ENCODE measurements at places on chromosomes 7 and 10. TPM values are rescaled to one million over a fixed set of nuclear protein-coding genes. Genes with fewer than 3 reads are reported as not detected.

DNA sequence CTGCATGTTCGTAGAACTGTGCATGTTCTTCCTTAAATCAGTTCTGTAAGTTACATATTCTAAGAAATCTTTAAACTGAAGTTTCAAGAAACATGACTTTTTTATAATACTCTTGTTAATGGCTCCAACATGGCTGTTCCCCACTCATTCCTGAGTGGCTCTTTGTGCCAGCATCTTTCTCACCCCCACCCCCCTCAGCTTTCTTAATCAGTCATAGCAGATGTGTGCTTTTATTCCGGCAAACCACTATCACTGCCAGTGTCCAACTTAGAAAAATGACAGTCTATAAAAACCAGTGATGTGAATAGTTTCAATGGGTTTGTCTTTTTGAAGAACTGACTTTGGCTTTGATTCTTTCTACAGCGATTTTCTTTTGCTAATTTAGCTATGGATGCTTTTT lies 37.6 kb downstream of the PITRM1 start:
- peaks cover 90% of the 10 kb centered on the region for H3K36me3 ChIP-seq
- no peaks in the 10 kb centered on the region for H3K27me3 ChIP-seq
- peak overlapping the region; percentile 77 for H3K27ac ChIP-seq
- no peaks in the 10 kb centered on the region for H3K4me1 ChIP-seq
- DNase-seq = no peak
- H3K4me3 ChIP-seq = no peak overlapping the region

GRCh38 chr7:131861620-131862346 lies 305.4 kb upstream of the PODXL start:
- H3K4me1 ChIP-seq = no peaks in the 10 kb centered on the region
- no peak overlapping the region for H3K4me3 ChIP-seq
- no peaks in the 10 kb centered on the region for H3K36me3 ChIP-seq
- no peak overlapping the region for H3K27ac ChIP-seq
- no peaks in the 10 kb centered on the region for H3K27me3 ChIP-seq

DNA sequence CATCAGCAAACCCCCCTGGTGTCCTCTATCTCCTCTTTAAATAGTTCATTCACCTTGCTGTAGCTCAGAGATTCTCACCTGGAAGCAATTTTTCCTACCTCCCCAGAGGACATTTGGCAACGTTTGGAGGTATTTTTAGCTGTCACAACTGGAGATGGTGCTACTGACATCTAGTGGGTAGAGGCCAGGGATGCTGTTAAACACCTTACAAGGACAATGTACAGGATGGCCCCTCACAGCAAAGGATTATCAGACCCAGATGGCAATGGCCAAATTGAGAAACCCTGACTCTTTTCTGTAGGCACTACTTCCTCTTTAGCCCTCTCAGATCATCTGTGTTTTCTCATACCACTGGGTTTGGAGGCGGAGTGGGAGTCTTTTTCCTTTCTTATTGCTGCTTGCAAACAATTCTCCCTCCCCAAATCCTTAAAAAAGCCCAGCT lies 13.2 kb upstream of the TRA2A start:
- H3K4me1 ChIP-seq = peaks cover 3% of the 10 kb centered on the region
- peak; percentile 61 for DNase-seq
- H3K4me3 ChIP-seq = no peak overlapping the region
- H3K27me3 ChIP-seq = no peaks in the 10 kb centered on the region
- no peaks in the 10 kb centered on the region for H3K36me3 ChIP-seq

DNA sequence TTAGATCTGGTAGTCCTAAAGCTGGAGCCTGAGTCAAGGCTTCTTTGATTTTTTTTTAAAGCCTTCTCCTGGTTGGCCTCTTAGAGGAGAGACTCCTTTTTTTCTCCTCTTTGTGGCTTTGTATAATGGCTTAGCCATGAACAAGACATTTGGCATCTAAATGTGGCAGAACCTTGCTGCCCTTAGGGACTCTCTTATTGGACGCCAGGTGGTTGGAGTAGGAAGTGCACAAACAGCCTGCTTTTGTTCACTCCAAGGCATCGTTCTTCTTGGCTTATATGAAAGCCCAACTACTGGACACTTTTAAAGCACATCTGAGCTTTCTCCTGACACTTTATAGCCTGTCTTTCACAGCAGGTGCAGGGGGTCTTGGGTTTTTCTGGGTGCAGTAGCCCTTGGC lies 25.0 kb downstream of the ZPBP start:
- no peaks in the 10 kb centered on the region for H3K36me3 ChIP-seq
- DNase-seq = peak; percentile 11
- no peaks in the 10 kb centered on the region for H3K27me3 ChIP-seq

DNA sequence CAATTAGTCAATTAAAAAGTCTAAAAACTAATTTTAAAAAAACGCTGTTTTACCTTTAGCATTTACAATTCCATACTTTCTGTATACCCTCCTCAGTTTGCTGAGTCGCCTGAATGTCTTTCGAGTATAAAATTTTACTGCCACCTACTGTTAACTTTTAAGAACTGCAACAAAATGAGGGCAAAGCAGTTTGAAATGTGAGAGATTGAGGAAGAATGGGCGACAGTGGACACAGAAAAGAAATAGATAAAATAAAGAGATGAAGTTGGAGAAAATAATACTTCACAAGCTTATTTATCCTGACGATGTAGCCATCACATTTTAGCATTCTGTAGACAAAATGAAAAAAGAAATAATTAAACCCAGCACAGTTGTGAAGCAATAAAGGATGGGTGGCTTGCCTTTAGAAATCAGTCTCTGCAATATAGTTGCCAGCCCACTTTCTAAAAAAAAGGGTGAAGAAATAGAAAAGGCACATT lies 110.8 kb upstream of the PTN start:
- peak; percentile 73 for DNase-seq
- H3K4me1 ChIP-seq = peaks cover 29% of the 10 kb centered on the region
- no peaks in the 10 kb centered on the region for H3K36me3 ChIP-seq
- H3K27ac ChIP-seq = peak overlapping the region; percentile 99

- no peak overlapping the region for H3K27ac ChIP-seq
- no peak overlapping the region for H3K4me3 ChIP-seq
- no peaks in the 10 kb centered on the region for H3K36me3 ChIP-seq
- H3K27me3 ChIP-seq = peaks cover 57% of the 10 kb centered on the region
These were observed 92.8 kb upstream of the PAX2 start for GRCh38 chr10:100652406-100653135.

DNA sequence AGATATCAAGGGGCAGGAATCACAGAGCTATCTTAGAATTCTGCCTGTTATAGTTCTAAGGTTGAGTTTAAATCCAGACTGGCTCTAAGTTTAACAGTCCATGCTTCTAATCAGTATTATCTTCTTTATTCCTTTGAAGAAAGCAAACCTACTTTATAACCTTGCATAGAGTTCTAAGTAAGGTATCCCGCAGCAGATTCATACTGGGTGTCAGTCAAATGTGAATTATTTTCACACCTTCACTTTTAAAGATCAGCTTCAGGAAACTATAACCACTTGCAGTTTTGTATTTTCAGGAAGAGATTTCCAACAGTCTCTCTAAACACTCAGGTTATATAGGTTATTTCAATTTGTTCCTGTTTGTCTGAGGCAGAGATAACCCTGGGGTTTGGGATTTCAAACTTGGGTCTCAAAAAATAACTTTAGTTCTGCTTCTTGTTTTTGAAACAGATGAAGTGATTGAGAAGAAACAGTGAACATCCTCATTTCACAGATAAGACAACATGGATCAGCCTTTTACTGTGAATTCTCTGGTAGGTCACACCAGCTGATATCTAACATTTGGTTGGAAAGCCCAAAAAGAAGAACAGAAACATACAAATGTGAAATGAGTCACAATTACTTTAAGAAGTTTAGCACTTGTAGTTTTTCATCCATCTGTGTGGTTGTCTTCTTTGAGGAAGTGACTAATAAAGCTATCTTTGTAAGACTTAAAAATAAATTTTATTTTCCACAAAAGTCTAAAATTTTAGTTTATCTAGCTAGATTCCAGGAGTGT lies 21.4 kb downstream of the STAMBPL1 start:
- no peak overlapping the region for H3K4me3 ChIP-seq
- H3K36me3 ChIP-seq = no peaks in the 10 kb centered on the region
- H3K4me1 ChIP-seq = peaks cover 15% of the 10 kb centered on the region
- DNase-seq = no peak
- no peaks in the 10 kb centered on the region for H3K27me3 ChIP-seq
- H3K27ac ChIP-seq = no peak overlapping the region

DNA sequence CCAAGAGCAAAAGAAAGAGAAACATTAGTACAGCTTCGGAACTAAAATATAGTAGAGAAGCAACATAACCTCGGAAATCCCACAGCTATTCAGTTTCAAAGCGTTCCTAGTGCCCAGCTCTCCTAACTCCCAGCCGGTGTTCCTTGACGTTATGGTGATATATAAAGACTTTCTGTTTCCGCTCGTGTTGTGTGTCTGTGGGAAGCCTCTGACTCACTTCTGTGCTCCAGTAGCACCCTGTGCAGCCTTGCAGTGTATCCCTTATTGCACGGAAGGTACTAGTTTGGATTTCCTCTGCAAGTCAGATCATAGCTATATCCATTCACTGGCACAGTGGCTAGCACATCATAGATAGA lies 535 bp downstream of the ASAH2B start:
- peak overlapping the region; percentile 74 for H3K4me3 ChIP-seq
- peaks cover 6% of the 10 kb centered on the region for H3K27me3 ChIP-seq
- no peaks in the 10 kb centered on the region for H3K36me3 ChIP-seq
- no peaks in the 10 kb centered on the region for H3K4me1 ChIP-seq

GRCh38 chr7:1752111-1752510 lies 82.0 kb downstream of the ELFN1 start:
- H3K27ac ChIP-seq = no peak overlapping the region
- no peaks in the 10 kb centered on the region for H3K36me3 ChIP-seq
- H3K4me3 ChIP-seq = no peak overlapping the region
- peaks cover 11% of the 10 kb centered on the region for H3K27me3 ChIP-seq

DNA sequence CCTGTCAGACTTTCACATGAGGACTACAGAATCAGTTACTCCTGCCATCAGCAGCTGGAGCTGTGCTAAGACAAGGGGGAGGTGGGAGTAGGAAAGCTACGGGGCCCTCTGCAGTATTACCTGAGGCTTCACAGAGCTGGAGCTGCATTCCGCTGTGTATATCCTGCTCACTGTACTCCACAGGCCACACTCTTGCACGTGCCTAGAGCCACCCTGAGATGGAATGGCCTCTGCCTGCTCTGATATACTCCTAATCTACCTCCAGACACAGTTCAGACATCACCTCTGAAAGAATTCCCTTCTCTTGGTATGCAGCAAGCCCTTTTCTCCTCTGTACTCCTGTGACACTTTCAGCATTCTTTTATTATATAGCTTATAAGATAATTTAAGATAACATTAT lies 34.8 kb downstream of the TRDMT1 start:
- H3K27me3 ChIP-seq = no peaks in the 10 kb centered on the region
- H3K4me1 ChIP-seq = peaks cover 29% of the 10 kb centered on the region
- no peak for DNase-seq
- H3K36me3 ChIP-seq = no peaks in the 10 kb centered on the region

- no peaks in the 10 kb centered on the region for H3K36me3 ChIP-seq
- H3K4me1 ChIP-seq = no peaks in the 10 kb centered on the region
- H3K4me3 ChIP-seq = no peak overlapping the region
- peaks cover 81% of the 10 kb centered on the region for H3K27me3 ChIP-seq
- no peak overlapping the region for H3K27ac ChIP-seq
These were observed 12.8 kb downstream of the ZNF467 start for GRCh38 chr7:149760538-149760937.

DNA sequence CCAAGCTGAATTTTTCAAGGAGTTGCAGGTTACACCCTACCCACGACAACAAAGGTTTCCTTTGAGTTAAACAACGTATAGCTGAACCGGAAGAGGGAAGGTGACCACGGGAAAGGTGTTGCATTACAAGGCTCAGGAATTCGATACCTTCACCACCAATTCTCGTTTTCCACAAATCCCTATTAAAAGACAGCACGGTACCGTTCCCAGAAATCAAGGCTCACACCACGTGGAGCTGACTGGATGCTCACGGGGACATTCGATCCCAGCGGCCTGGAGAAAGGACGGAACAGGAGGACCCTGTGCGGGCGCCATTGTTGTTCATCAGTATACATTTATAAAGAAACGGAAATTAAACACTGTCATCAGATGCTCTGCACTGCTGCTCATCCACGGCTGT lies 56.4 kb downstream of the CTBP2 start:
- DNase-seq = no peak
- no peaks in the 10 kb centered on the region for H3K27me3 ChIP-seq
- no peak overlapping the region for H3K27ac ChIP-seq
- peaks cover 5% of the 10 kb centered on the region for H3K36me3 ChIP-seq

- H3K4me3 ChIP-seq = no peak overlapping the region
- H3K27ac ChIP-seq = no peak overlapping the region
- no peak for DNase-seq
- H3K36me3 ChIP-seq = no peaks in the 10 kb centered on the region
- no peaks in the 10 kb centered on the region for H3K27me3 ChIP-seq
These were observed 58.0 kb downstream of the CALML3 start for GRCh38 chr10:5582736-5583135.

DNA sequence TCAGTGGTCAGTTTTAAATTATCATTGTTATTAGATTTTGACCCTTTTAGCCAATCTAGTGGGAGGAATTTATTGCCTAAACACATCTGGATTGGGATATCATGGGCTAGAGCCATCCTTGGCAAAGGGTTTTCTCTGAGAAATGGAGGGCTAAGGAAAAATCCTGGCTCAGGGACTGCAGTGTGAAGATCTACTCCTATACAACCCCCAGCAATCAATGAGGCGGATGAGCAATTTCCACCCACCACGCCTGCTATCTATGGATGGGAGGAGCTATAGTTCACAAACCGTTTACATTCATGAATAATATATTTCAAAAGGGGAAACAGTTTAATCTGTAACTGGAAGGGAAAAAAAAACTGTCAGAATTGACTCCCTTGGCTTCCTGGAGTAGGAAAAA lies 2.7 kb downstream of the CAV1 start:
- H3K36me3 ChIP-seq = no peaks in the 10 kb centered on the region
- peaks cover 47% of the 10 kb centered on the region for H3K27me3 ChIP-seq
- H3K27ac ChIP-seq = no peak overlapping the region
- peak; percentile 32 for DNase-seq
- no peaks in the 10 kb centered on the region for H3K4me1 ChIP-seq

GRCh38 chr10:99433378-99434020 lies 3.1 kb upstream of the GOT1 start:
- no peak for DNase-seq
- peaks cover 19% of the 10 kb centered on the region for H3K4me1 ChIP-seq
- no peaks in the 10 kb centered on the region for H3K27me3 ChIP-seq
- no peak overlapping the region for H3K4me3 ChIP-seq
- peaks cover 3% of the 10 kb centered on the region for H3K36me3 ChIP-seq

- peaks cover 100% of the 10 kb centered on the region for H3K27me3 ChIP-seq
- H3K4me1 ChIP-seq = no peaks in the 10 kb centered on the region
- H3K27ac ChIP-seq = no peak overlapping the region
- H3K4me3 ChIP-seq = no peak overlapping the region
- no peaks in the 10 kb centered on the region for H3K36me3 ChIP-seq
- DNase-seq = no peak
These were observed 2.4 kb upstream of the HOXA10 start for GRCh38 chr7:27176524-27176845.

- no peaks in the 10 kb centered on the region for H3K27me3 ChIP-seq
- H3K4me3 ChIP-seq = no peak overlapping the region
- no peak for DNase-seq
- H3K27ac ChIP-seq = no peak overlapping the region
- H3K4me1 ChIP-seq = no peaks in the 10 kb centered on the region
These were observed 19.2 kb upstream of the R3HCC1L start for GRCh38 chr10:98115031-98115787.

The FFAR4 gene
- total RNA-seq = not detected

The COBL gene
- 0.69 TPM for total RNA-seq

The FGF8 gene
- total RNA-seq = 12.8 TPM

The NEUROG3 gene
- total RNA-seq = not detected

The SIRT1 gene
- 17.4 TPM for total RNA-seq

The MICALL2 gene
- total RNA-seq = 19.5 TPM

The C10orf143 gene
- 1.1 TPM for total RNA-seq

The SLC26A5 gene
- total RNA-seq = 0.15 TPM

The ZNF722 gene
- not detected for total RNA-seq

The ATG9B gene
- 7.1 TPM for total RNA-seq

The MAT1A gene
- total RNA-seq = 5.1 TPM

Measured in cardiac muscle cell (in vitro differentiated cells and primary cell).